ENCODE measurements at places on chromosomes 3 and 15. TPM values are rescaled to one million over a fixed set of nuclear protein-coding genes. Genes with fewer than 3 reads are reported as not detected.

GRCh38 chr15:62240121-62241096 is 75.3 kb upstream of the C2CD4B start:
- DNase-seq = no peak

DNA sequence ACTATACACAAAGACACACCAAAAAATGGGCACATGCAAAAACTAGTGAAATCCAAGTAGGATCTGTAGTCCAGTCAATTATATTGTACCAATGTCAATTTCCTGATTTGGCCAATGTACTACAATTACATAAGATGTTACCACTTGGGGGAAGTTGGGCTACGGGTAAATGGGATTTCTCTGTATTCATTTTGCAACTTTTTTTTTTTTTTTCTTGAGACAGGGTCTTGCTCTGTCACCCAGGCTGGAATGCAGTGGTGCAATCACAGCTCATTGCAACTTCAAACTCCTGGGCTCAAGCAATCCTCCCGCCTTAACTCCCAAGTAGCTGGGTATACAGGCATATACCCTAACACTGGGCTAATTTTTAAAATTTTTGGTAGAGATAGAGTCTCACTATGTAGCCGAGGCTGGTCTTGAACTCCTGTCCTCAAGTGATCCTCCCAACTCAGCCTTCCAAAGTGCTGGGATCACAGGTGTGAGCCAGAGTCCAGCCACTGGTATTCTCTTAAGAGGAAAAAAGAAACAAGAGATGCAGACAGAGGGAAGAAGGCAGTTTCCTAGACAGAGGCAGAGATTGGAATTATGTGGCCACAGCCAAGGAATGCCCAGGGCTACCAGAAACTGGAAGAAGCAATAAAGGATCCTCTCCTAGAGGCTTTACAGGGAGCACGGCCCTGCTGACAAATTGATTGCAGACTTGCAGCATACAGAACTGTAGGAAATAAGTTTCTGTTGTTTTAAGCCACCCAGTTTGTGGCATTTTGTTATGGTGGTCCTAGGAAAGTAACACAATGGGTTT is 33.3 kb downstream of the TFDP2 start:
- peak; percentile 7 for DNase-seq

DNA sequence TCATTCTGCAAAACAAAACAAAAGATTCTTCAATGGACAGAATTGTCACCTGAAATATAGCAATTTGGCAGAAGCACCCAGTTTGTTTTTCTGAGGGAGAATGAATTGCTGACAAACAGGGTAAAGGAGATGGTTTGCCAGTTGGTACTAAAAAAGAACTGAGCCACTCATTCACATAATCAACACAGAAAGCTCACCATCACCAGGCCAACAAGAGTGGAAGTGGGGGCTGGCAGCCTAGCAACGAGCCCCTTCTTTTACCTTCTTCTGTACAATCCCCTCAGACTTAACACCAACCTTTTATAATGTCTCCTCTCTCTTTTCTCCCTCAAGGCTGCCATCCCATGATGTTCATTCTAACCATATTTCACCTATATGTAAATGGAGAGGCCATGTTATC is 5.9 kb downstream of the TOP2B start:
- no peak for DNase-seq

The ELL3 gene
- 1.2 TPM for total RNA-seq

The TMEM266 gene
- total RNA-seq = not detected

The CX3CR1 gene
- total RNA-seq = under 0.01 TPM

- DNase-seq = no peak
Observed at GRCh38 chr3:68819361-68819760, 113.0 kb downstream of the TAFA4 start.

- DNase-seq = no peak
Observed at GRCh38 chr15:88132499-88132898, 124.0 kb downstream of the NTRK3 start.

The LYZL4 gene
- 1.5 TPM for total RNA-seq

- peak; percentile 21 for DNase-seq
Observed at GRCh38 chr3:21729888-21730459, 21.0 kb downstream of the ZNF385D start.

- DNase-seq = no peak
Observed at GRCh38 chr15:47616876-47617275, 100.4 kb upstream of the SEMA6D start.

The SEMA6D gene
- 1.4 TPM for total RNA-seq

The HTR3E gene
- not detected for total RNA-seq

GRCh38 chr3:37945156-37945806 is 45.3 kb upstream of the VILL start:
- no peak for DNase-seq

DNA sequence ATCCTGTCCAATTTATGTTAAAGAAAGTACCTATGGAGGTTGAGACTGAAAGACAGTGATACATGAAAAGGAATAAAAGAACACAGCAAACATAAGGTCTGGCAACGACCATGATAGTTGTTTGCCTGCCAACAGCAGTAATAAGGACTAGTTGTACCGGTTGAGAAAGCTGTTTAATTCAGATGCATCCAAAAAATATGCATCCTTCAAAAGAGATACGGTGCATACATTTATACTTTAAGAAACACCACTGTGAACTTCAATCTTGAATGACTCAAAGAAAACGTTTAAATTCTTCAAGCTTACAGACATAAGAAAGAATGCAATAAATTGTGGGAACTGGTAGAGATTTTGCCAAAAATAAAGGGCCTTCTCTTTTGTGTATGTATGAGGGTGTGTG is 492.1 kb downstream of the NLGN1 start:
- no peak for DNase-seq

GRCh38 chr3:173711619-173712018 is 314.1 kb downstream of the NLGN1 start:
- DNase-seq = no peak

The CADM2 gene
- under 0.01 TPM for total RNA-seq

The GOLGA8M gene
- not detected for total RNA-seq

- no peak for DNase-seq
Observed at GRCh38 chr3:18086078-18086477, 339.1 kb downstream of the SATB1 start.

GRCh38 chr3:120449701-120450599 is 842 bp downstream of the FSTL1 start:
- DNase-seq = peak; percentile 59

GRCh38 chr3:77102951-77103769 is 63.3 kb downstream of the ROBO2 start:
- DNase-seq = no peak

DNA sequence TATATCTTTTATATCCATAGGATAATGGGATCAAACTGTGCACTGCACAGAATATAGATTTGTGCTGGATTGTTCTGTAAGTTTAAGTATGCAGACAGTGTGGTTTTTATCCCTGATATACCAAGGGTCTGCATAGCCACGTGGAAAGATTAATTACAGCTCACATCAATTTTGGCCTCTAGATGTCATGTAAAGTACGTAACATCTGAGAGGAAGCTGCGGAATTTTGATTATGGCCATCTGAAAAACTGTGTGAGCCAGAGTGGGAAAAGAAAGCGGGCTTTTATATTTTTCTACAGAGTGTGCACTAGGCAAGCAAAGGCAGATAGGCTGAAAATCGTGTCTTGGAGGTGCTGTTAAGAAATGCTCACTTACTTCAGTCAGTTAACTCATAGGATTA is 562.7 kb downstream of the GBE1 start:
- no peak for DNase-seq

DNA sequence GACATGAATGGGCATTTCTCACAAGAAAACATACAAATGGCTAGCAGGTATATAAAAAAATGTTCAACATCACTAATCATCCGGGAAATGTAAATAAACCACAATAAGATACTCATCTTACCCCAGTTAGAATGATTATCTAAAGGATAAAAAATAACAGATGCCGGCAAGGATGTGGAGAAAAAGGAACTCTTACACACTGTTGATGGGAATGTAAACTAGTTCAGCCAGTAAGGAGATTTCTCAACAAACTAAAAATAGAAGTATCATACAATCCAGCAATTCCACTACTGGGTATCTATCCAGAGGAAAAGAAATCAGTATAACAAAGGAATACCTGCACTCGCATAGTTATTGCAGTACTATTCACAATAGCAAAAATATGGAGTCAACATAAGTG is 124.2 kb downstream of the SATB1 start:
- DNase-seq = no peak

GRCh38 chr3:133388696-133389395 is 11.0 kb upstream of the BFSP2 start:
- DNase-seq = no peak

All from RPMI7951 (cell line).